CD8-positive, alpha-beta memory T cell (primary cell): ENCODE measurements at places on chromosomes 2 and 18.

GRCh38 chr2:231326404-231326803, 69.1 kb upstream of the B3GNT7 start:
- DNase-seq, result no peak

DNA sequence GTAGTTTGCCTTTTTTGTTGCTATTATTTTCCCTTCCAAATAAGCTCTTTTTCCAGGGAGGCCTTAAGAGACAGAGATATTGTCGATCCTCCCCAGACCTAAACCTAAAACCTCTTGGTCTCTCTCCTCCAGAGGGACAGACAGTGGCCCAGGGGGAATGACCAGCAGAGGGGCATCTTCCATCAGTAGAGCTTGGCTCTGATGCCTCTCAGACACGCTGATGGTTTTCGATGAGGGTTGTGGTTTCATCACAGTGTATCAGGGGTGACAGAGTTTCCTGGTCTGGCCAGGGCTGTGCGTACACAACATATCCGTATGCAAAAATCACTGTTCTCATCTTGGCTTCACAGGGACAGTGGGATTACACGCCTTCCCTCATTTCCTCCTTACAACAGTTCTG, 68.6 kb downstream of the GATA6 start:
- peak; percentile 7 for DNase-seq

DNA sequence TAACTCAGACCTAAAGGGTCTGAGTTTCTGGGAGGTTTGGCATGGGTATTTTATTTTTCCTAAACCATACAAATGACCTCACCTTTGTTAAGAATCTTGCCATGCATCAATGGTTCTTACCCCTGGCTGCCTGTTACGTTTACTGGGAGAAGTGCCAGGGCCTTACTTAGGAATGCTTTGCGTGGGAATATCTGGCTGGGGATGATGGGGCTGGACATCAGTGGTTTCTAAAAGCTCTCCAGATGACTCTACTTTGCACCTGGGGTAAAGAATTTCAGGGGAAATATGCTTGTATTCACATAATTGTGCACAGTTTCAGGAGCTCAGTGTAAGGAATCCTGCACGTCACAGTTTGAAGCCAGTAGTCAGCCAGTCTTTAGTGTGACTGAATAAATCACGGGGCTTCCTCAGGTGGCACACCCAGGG, 18.2 kb upstream of the DAW1 start:
- DNase-seq, result no peak

- DNase-seq, result no peak
These were observed 279.7 kb upstream of the FIGN start for GRCh38 chr2:164015328-164016123.

DNA sequence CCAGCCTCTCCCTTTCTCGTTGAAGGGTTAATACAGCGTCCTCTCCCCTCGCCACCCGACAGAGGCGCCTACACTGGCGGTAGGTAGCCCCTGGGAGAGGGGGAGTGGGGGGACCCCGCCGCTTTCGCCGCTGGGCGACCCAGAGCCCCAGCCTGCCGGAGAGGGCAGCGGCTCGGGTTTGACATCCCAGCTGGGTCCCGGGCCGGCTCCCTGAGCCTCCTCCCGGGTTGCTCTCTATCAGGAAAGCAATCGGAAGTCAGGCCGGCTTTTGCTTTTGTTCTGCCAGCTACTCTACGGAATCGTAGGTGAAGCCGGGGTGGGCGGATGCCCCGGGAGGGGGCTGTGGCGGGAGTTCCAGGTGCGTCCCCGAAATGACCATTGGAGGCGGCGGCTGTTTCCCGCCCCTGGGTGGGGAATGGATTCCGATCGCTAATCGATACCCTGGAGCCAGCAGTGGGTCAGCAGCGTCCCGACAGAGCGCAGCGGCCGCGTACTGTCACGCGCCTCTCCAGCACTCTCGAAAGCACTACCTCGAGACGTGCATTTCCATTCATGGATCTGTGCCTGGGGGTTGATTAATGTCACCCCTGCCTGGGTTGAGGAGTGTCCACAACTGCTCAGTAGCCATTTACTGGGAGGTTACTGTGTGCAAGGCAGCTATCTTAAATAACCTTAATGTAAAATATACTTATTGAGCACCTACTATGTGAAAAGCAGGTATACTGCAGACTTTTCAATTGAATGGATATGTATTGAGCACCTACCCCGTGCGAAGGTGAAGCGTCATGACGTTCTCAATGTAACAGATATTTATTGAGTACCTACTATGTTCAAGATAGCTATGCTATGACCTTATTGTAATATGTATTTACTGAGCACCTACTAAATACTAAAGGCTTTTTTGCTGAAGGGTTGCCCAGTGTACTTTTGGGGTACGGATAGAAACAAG, 1.1 kb downstream of the MAPK4 start:
- no peak for DNase-seq

DNA sequence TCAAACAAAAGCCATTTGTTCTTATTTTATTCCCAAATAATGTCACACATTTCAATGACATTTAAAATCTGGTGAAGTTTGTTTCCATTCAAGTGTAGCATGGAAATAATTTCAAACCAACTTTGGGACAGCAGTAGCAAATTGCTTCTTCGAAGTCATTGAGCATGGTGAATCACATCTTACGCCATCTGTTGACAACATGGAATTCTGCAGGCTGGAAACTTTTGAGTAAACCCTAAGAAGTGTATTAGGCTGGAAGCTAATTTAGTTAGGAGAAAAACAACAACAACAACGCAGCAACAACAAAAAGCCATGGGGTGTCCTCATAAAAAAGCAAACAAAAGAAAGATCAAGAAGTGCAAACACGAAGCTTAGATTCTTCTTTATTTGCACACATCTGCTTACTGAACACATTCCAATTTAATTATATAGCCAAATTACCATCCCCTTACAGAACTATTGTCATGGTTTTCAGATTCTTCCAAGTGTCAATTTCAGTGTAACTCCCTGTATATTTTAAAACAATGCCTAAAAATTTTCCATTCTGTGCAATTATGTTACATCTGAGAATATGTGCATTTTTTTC, 659.0 kb upstream of the CDH7 start:
- DNase-seq, result no peak

- no peak for DNase-seq
These were observed 50.7 kb downstream of the STRN start for GRCh38 chr2:36915627-36916026.

- no peak for DNase-seq
These were observed 166.3 kb downstream of the RAB3GAP1 start for GRCh38 chr2:135218426-135218825.

DNA sequence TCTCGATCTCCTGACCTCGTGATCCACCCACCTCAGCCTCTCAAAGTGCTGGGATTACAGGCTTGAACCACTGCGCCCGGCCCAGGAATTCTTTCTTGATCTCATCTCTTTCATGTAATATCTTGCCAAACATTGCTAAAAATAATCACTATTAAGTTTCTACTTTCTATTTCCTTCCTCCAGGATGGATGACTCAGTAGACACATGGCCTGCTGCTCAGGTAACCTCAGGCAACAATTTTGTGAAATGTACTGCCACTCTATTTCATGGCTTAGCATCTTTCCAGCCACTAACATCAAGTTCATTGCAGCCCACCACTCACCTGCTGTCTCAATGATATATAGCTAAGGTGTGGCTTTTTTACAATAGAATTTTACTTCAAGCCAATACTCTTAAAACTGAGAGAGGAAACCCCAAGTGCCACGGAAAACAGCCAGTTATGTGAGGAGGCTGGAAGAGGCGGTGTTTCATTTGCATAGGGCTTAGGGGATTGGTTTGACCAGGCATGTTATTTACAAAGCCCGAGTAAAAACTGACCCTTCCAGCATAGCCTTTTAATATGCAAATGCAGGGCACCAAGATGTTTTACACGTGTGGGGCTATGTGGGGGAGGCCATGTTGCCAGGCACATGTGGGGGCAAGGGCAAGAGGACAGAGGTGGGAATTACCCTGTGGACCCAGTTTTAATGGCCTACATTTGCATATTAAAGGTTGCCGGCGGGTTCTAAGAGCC, 11.3 kb upstream of the SUMO1 start:
- DNase-seq, result no peak

DNA sequence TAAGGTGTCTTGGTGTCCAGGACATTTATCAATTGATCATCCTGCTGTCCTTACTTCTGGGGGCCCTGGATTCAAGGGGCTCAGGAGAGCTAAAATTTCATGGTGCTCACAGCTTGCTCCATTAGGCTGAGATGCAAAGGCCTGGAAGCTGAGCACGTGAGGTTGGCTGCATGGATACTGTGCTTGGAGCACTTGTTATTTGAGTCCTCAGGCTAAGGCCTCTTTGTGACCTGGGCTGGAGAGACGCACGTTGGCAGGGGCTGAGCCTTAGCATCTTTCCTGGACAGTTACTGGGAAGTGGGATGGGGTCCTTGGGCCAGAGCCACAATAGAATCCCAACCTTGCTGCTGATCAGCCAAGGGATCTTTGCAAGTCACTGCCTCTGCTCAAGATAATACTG, 151.2 kb upstream of the HS6ST1 start:
- no peak for DNase-seq
